Stimulated activated CD8-positive, alpha-beta memory T cell treated with anti-CD3 and anti-CD28 coated beads, Interleukin-4, amount 100 ng/mL, for 48 hours (primary cell): ENCODE measurements at places on chromosomes 6 and 20.

DNA sequence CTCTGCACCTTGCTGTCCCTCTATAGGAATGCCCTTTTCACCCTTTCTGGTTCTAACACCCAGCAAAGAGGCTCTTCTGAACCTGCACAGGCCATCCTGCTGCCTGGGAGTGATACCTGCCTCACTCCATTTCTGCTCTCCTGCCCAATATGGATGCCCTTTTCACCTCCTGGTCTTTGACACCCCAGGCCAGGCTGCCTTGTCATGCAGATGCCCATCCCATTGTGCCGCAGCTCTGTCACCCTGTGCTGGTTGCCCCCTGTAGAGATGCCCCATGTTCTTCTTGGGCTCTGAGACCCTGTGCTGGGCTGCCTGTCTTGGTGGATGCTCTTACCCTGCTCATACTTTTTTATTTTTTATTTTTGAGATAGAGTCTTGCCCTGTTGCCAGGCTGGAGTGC, 95.3 kb downstream of the CDKAL1 start:
- no peak for DNase-seq

- DNase-seq: peak; percentile 49
These were observed 33.6 kb downstream of the GFOD1 start for GRCh38 chr6:13453771-13454251.

- DNase-seq: no peak
These were observed 84.5 kb upstream of the FAM184A start for GRCh38 chr6:119163006-119163405.

DNA sequence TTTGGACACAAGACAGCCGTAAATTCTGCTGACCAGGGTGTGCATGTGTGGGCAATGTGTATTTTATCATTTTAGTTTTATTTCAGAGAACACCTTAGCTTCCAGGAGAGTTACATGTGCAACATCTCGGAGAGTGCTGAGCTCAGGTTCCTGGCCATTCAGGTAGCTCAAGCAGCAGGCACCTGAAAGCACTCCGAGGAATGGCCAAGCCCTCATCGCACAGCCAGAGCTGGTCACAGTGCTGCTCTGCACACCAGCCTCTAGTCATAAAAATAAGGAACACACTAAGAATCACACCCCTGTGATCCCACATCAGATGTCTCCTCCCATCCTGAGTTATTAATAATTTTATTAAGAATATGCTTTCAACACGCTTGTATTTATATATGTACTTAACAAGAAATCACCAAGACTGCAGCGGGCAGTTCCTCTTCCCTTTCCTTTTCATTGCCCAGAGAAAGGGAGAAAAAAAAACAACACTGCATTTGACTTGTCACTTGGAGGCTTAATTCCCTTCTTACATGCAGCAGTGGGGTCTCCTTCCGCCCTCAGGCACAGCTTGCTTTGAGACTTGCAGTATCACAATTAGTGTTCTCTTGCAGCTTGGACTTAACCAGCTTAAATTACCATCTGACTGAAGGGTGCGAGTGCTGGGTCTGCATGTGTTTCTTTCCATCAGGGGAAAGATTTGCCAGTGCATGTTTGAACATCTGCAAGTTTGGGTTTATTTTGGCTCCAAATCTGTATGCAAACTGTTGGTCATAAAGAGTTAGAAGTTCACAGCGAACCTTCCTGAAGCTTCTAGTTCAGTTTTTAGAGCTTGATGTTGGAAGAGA, 36.0 kb upstream of the IRF4 start:
- DNase-seq: no peak

- peak; percentile 5 for DNase-seq
These were observed 178.9 kb downstream of the DLL1 start for GRCh38 chr6:170111816-170112582.
